Upper lobe of right lung (tissue), 1 donor: ENCODE measurements at places on chromosomes 13 and 19.
A peak's percentile ranks its signal among the peaks of the same experiment; 100 is the strongest.

GRCh38 chr13:42577538-42577937, 3.6 kb downstream of the TNFSF11 start:
- no peak for DNase-seq

DNA sequence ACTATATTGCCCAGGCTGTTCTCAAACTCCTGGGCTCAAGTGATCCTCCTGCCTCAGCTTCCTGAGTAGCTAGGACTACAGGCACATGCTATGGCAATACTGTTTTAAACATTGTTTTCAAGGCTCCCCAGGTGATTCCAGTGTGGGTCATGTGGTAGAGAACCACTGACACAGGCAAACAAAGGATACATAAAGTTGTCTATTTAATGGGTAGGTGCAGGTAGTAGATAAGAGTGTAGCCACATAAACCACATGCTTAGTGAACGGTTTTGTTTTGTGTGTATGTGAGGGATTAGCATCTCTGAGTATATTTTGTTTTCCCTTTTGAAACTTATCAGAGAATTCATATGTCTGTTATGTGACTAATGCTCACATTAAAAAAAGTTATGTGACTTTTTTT, 36.7 kb downstream of the USPL1 start:
- DNase-seq = no peak

DNA sequence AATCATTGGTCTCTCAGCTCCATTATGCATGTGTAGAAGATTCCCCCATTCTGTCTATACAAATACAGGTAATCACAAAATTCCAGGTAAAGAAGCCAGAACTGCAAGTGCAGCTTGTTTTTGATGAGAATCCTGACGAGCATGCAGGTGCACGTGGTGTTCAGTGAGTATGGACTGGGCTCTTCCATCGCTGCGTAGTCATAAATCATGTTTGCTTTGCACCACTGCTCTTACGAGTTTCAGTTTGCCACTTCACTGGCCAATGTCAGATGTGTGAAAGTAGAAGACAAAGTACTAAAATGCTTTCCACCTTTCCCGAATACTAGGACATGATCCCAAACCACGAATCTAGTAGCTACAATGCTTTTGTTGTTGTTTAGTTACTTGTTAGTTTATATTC, 390.7 kb downstream of the LIG4 start:
- DNase-seq = no peak

DNA sequence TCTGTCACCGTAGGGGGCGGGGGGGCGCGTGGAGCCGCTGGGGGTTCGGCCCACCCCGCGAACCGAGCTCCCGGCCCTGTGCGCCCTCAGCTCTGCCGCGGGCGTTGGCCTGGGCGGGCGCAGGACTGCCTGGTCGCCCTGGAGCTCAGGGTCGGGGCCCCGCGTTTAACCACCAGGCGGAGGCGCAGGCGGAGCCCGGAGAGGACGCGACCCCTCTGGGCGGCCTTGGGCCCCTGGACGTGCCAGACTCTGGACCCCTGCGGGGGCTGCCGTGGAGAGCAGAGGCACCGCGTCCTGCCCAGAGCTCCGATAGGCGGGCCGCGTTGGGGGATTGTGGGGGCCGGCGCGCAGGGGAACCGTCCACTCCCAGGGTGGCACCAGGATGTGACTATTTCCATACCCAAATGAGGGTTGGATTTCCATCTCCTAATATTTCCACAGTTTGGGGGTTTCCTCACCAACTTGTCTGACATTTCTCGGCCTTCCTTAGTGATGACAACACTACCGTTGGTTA, 13.0 kb upstream of the USP29 start:
- DNase-seq = no peak

GRCh38 chr19:55319785-55320184, 5.4 kb downstream of the TMEM150B start:
- no peak for DNase-seq

DNA sequence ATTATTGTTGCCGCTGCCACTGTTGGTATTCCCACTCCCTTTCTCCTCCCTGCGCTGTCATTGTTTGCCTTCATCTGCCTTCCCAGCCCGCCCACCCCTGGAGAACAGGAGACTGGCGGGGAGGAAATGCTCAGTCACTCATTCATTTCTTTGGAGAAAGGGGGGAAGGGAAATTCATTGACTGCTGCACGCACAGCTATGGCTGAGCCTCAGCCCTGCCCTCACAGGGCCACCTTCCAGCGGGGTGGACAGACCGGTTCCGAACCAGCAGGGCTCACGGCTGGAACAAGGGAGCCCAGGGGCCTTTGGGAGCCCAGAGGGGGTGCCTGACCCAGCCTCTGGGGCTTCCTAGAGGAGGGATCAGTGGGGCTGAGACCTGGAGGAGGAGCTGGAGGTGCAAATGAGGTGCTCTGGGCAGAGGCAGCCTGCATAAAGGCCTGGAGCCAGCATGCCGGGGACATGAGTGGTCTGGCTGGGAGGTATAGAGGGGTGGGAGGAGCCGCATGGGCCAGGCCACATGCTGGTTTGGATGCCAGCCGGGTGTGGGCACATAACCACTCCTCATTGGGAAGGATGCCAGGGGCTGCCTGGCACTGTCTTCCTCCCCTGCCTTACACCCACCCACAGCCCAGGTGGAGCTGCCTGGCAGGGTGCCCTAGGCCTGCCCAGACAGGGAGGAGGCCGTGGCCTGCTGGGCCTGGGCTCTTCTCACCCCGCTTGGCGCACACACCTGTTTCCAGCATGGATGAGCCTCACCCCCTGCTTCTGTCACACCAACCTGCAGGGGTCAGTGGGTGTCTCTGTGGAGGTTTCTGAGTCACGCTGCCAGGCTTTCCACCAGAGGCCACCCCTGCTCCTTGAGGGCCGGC, 26.8 kb downstream of the PPP5C start:
- DNase-seq = peak; percentile 96

DNA sequence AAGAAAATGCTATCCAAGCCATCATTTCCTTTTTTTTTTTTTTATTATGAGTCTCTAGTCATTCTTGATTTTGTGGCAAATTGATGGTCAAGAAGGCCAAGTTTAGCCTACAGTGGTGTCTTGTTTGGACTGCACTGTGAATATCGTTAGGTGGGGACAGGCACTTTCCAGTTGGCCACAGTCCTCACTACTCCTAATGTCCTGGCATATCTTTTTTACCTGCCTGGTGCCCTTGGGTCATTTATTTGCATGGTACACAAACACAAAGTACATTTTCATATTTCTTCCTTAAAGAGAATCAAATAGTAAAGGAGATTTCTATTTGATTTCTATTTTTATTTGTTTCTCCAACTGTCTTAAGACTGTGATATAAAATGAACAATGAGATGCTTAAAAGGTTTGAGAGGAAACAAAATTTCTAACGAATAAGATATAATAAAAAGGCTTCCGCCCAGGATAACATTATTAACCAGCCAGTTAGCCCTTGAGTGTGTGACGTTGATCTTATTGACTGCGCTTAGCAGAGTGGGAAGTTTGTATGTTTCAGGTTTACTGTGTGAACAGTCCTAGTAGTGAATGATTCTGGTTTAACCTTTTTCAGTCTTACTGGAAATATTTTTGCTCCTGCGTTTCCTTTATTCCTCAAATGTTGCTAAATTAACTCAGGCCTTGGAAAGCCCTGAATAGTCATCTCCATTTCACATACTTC, 312.0 kb downstream of the ATP8A2 start:
- no peak for DNase-seq

- no peak for DNase-seq
These were observed 45.9 kb downstream of the SLC15A1 start for GRCh38 chr13:98706446-98707110.

- no peak for DNase-seq
These were observed 131.6 kb downstream of the COG6 start for GRCh38 chr13:39787086-39787487.

GRCh38 chr13:40508127-40508526, 158.3 kb downstream of the FOXO1 start:
- DNase-seq = no peak

GRCh38 chr19:47681388-47681787, 31.8 kb upstream of the EHD2 start:
- DNase-seq = no peak

DNA sequence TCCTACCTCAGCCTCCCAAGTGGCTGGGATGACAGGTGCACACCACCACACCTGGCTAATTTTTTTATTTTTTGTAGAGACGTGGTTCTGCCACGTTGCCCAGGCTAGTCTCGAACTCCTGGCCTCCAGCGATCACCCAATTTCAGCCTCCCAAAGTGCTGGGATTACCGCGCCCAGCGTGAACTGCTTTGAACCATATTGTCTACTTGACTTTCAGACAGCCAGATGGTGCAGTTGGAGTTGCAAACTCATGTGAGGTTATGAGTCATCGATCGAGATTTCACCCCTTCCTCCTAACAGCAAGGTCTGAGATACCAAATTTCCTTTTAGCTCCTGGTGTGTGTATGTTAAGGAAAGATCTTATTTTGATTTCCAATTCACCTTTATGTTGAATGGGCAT, 2.7 kb downstream of the SLC27A1 start:
- DNase-seq = no peak

GRCh38 chr13:35706721-35707120, 230.2 kb upstream of the MAB21L1 start:
- no peak for DNase-seq

DNA sequence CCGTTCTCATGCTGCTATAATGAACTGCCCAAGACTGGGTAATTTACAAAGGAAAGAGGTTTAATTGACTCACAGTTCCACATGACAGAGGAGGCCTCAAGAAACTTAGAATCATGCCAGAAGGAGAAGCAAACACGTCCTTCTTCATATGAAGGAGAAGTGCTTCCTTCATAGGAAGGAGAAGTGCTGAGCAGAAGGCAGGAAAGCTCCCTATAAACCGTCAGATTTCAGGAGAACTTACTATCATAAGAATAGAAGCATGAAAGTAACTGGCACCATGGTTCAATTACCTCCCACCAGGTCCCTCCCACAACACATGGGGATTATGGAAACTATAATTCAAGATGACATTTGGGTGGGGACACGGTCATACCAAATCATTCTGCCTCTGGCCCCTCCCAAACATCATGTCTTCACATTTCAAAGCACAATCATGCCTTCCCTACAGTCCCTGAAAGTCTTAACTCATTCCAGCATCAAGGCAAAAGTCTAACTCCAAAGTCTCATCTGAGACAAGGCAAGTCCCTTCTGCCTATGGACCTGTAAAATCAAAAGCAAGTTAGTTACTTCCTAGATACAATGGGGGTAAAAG, 10.6 kb downstream of the ACOD1 start:
- no peak for DNase-seq

- DNase-seq = no peak
These were observed 1.9 kb downstream of the COX6B2 start for GRCh38 chr19:55352549-55353145.

DNA sequence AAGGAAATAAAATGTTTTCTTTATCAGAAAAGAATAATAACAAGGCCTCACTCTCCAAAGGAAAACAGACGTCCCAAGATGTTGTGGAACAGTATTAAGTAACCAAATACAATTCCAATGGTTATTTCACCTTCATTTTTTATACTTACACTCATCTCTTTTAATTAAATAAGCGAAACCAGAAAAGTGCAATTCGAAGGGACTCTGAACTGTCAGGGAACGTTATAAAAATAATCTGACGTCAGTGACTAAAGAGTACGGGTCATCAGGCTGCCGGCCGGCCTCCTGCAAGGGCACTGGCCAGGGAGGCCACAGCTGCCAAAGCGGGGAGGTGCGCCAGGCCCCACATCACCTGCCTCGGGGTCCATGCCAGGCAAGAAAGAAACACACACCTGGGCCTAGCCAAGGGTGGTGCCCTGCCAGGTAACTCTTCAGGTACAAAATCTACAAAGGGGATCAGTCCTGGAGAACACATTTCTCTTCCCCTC, 61.2 kb downstream of the CDADC1 start:
- DNase-seq = no peak

- DNase-seq = no peak
These were observed 99.3 kb upstream of the SOX1 start for GRCh38 chr13:111967572-111968201.

DNA sequence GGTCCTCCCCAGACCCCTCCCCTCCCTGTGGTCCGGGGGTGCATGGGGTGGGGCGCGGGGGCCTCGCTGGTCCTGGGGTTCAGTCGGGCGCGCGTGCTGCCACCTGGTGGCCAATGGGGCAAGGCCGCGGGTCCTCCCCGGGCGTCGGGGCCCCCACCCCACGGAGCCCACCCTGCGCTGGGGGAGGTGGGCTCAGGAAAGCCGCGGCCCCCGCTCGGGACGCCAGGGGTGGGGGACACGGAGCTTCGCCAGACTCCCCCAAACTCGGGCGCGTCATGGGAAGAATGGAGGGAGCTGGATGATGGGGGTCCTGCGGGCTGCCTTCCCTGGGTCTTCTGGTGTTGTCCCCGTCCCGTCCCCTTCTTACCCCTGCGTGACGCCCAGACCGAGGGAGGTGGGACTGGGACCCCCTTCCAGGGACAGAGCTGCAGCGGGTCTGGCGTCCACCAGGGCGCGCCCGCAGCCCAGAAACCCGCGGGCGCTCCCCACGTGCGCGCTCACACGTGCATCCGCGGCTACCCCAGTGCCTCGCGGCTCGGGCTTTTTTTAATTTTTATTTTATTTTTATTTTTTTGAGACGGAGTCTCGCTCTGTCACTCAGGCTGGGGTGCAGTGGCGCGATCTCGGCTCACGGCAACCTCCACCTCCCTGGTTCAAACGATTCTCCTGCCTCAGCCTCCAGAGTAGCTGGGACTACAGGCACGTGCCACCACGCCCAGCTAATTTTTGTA, 19.8 kb upstream of the TCF3 start:
- DNase-seq = peak; percentile 80

GRCh38 chr19:30227661-30228112, 144.5 kb upstream of the ZNF536 start:
- peak; percentile 78 for DNase-seq

DNA sequence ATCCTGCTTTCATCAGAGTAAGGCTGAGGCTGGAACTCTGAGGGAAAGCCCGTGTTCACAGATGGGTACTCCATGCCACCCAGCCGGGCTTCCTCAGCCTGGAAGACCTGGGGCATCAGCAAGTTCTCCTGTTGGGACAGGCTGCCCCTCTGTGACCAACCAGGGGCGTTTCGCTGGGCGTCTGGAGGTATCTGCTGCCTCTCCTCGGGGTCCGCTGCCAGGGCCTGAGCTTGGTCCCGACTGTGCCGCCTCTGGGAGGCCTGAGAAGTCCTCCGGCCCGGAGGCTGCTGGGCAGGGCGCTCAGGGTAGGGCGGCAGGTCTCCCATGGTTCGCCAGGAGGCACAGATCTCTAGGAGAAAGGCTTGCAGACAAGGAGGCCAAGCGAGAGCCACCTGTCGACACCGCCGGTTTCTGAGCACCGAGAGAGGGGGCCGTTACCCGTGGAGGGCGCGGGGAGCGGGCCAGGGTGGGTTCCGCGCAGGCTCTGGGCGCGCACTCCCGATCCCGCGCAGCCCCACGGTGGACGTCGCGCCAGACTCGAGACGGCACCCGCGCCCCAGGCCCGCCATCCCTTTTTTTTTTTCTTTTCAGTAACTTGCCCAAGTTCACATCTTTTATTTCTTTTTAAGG, at the start of gene RSPH6A:
Gene RSPH6A, minus strand, starts transcription at position 458 of the 630 bp plus-strand sequence. Its CDS starts 132 bp downstream, at position 326.
- no peak for DNase-seq

GRCh38 chr13:26976313-26976712, 195.3 kb downstream of the USP12 start:
- DNase-seq = no peak

GRCh38 chr19:55443824-55444480, 852 bp upstream of the SHISA7 start:
- DNase-seq = no peak

DNA sequence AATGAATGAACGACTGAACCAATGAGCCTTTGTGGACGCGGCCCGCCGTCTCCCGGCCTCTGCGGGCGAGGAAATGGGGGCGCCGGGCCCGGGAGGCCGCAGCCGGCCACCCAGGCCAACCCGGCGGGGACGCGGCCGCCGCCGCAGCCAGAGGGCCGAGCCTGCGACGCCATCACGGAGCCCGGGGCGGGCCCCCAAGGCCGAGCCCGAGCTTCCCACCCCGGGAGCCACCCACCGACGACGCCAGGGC, 216 bp downstream of the SUGP2 start:
- no peak for DNase-seq
